T-helper 2 cell (primary cell): ENCODE measurements at places on chromosomes 5 and 9.

GRCh38 chr5:157860898-157861890 is 2.2 kb upstream of the CLINT1 start:
- DNase-seq, result no peak

- no peak for DNase-seq
Measured at GRCh38 chr9:3434594-3434993, 91.2 kb downstream of the RFX3 start.

- no peak for DNase-seq
Measured at GRCh38 chr5:160237571-160238093, 8.3 kb downstream of the FABP6 start.

- DNase-seq, result no peak
Measured at GRCh38 chr5:88401228-88401627, 132.6 kb upstream of the TMEM161B start.

DNA sequence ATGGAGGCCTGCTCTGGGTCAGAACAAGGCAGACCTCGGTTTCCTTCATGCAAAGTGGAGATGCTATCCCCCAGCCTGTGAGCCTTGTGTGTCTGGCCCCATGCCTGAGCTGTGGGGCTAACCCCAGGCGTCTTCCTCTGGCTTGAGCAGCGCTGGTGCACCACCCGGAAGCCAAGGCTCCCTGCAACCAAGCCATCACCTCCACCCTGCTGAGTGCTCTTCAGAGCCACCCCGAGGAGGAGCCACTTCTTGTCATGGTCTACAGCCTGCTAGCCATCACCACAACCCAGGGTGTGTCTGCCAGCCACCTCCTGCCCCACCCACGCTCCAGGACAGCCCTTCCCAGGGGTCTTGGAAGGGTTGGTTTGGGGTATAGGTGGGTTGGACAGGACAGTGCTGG is 16.2 kb downstream of the REXO4 start:
- no peak for DNase-seq

- no peak for DNase-seq
Measured at GRCh38 chr5:56853698-56854097, 38.3 kb downstream of the MAP3K1 start.

DNA sequence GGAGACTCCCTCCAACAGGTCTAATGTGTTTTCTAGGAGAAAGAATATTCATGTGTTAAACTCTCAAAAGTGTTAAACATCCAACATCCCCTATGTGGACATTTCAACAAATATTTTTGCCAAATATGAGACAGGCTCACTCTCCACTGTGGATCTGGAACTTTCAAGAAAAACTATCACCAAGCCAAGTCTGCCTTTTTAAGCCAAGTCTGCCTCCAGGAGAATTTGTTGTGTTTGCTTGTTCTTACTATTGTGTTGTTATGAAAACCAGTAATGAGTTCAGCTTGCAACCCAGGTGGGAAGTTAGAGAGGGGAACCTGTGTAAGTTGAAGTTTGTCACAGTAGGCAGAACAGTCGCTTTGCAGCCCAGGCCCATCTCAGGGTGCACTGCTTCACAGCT is 228.1 kb downstream of the NFIB start:
- DNase-seq, result no peak

- DNase-seq, result no peak
Measured at GRCh38 chr9:116467740-116468351, 219.3 kb upstream of the TRIM32 start.

- no peak for DNase-seq
Measured at GRCh38 chr5:165035520-165035919, 1530.1 kb downstream of the MAT2B start.
